GM23338 (cell line): ENCODE measurements at places on chromosomes 1 and 21.

DNA sequence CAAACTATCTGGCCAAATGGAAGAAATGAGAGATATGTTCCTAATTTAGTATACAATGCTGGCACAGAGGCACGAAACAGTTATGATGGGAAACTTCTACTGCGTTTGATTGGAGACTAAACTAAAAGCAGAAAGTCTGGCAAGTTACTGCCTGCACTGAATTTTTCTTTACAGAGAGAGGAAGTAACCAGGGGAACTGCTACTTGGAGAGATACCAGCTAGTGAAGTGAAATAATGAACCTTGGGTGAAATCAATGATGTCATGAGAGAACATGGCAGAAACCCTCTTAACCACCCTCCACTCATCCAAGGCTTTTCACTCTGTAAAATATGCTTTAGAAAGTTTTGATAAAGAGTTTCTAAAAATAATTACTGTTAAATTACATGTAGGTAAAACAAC is 29.3 kb downstream of the NIBAN1 start:
- DNase-seq = no peak

DNA sequence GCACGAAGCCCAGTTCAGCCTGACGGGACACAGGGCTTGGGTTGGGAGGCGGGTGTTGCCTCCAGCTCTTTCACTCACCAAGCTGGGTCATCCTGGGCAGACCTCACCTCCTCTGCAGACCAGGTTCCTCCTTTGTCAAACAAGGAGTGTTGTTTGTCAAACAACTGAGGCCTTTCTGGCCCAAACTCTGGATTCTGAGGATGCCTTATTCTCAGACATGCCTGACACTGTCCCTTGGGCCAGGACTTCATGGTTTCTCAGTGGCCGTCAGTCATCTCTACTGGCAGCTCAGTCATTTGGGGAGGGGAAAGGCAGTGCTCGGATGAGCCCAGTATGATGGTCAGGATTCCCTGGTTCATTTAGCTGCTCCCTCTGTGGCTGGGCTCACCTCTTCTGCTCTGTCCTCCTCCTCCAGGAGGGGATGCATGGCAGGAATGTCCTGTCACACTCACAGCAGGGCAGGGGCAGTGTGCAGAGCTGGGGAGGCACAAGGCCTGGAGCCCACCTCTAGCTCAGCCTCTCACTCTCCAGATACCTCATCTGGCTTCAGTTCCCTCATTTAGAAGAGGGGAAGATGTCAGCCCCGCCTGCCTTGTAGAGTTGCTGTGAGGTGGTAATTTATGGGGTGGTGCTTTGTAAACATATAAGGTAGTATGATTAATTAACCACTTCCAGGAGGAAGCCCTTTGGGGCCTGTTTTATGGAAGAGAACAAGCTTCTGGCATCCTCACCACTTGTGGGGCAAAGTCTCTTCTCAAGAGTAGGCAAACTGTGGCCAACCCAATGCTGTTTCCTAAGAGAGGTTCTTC is 20.6 kb downstream of the SLC2A1 start:
- no peak for DNase-seq

GRCh38 chr21:45154511-45155508 is 80.4 kb downstream of the ADARB1 start:
- peak; percentile 56 for DNase-seq

- peak; percentile 28 for DNase-seq
Measured at GRCh38 chr1:97243973-97244560, 522.5 kb downstream of the PTBP2 start.

- DNase-seq = peak; percentile 40
Measured at GRCh38 chr1:211132721-211133392, 1.1 kb downstream of the KCNH1 start.

DNA sequence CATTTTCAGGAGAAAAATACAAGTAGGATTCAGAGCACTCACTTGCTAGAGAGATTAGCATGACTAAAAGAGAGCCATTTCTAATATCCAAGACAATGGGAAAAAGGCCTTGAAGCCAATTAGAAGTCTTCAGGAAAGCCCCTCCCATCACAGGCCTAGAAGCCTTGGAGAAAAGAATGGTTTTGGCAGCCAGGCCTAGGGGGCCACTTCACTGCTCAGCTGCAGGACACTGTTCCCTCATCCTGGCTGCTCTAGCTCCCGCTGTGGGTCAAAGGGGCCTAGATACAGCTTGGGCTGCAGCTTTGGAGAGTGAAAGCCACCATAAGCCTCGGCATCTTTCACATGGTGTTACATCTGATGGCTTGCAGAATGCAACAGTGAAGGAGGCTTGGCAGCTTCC is 62.8 kb downstream of the RGS4 start:
- DNase-seq = peak; percentile 68

DNA sequence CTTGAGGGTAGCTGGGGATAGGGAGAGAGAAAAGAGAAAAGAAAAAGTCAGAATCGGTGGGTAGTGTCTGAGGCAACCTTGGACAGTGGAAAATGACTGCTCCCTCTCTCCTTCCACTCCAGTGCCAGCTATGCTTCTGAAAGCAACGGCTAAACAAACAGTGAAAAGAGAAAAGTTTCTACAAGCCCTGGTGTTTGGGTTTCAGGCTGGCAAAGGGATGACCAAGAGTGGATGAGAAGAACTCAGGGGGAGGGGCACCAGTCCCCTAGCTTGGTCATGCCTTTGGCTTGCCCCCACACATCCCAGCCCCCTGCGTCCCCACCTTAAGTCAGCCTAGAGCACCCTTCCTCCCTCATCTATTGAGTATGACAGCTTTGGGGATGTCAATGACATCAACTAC is 8.6 kb downstream of the IL22RA1 start:
- no peak for DNase-seq
